Right ventricle myocardium superior (tissue), 1 donor: ENCODE measurements at places on chromosomes 5 and 9.

GRCh38 chr9:69027355-69028097 lies 8.0 kb upstream of the FXN start:
- DNase-seq, result no peak

- DNase-seq, result no peak
Observed at GRCh38 chr5:31268686-31269085, 75.2 kb downstream of the CDH6 start.

- no peak for DNase-seq
Observed at GRCh38 chr5:174413567-174414314, 310.6 kb upstream of the MSX2 start.

DNA sequence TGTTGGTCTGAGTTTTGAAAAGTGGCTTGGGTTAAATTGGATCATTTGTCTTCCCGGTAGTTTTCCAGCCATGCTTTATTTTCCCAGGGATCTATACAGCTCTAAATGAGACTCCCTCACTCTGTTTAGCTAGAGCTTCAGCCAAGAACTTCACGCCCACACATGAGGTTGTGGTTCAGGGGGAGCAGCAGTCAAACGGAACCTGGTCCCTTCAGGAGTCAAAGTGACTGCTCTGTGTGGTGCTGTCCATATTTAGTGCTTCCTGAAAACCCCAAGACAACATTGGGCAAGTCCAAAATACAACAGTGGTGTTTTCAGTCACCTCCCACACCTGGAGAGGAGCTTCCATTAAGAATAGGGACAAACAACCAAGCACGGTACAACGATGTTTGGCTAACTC lies 90.5 kb downstream of the ANKH start:
- DNase-seq, result no peak

DNA sequence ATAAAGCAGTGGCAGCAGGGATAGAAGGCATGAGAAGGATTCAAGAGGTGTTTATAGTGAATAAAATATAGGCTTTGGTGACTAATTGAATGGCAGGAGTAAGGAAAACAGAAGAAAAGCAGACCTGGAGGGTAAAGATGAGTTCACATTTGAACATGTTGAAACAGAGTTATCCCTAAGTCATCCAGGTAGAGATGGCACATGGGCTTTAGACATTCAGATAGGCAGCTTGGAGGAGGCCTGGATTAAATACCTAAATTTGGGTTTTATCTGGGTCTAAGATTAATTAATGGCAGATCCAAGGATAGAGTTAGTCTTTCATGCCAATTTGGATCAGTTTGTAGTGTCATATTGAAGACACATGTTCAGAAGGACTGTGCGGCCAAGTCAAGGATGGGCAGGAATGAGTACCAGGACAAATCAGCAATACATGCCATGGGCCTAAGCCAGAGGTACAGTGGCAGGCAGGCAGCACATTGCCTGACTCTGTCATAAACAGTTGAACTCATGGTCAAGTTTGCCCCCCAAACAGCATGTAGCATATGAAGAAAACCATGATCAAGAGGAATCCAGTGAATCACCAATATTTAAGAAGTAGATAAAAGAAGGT lies 115.5 kb upstream of the SLC12A2 start:
- no peak for DNase-seq
